ENCODE measurements at places on chromosomes 3 and 15.

DNA sequence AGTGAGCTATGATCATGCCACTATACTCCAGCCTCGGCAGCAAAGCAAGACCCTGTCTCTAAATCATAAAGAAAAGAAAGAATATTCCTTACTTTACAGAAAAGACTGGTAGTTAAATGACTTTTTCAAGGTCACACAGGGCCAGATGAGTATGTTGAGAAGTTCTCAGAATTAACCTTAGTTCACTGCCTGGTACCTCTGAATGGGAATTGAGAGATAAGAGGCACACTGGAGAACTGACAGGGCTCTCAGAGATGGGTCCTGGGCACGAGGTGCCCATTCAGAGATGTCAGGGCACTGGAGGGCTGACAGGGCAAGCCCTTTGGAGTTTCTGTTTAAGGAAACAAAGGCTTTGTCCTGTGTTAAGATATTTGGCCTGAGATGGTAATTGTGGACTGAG is 157.7 kb downstream of the PDE8A start:
- no peak for DNase-seq

GRCh38 chr15:77311618-77312398 is 108.1 kb downstream of the PEAK1 start:
- no peak for DNase-seq

DNA sequence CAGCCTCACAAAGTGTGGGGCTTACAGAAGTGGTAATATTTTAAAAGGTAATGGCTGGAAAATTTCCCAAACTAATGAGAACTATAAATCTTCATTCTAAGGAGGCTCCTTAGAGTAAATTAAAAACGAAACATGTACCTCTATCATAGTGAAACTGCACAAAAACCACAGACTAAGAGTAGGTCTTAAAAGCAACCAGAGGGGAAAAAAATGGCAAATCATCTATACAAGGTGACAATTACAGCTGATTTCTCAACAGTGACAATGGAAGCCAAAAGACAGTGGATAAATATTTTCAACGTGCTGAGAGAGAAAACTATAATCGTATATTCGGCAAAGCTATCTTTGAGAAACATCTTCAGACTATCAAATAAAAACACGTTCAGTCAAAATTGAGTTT is 20.6 kb downstream of the HEG1 start:
- DNase-seq: no peak

- DNase-seq: no peak
These were observed 139.0 kb upstream of the SLC2A2 start for GRCh38 chr3:171165499-171165921.

DNA sequence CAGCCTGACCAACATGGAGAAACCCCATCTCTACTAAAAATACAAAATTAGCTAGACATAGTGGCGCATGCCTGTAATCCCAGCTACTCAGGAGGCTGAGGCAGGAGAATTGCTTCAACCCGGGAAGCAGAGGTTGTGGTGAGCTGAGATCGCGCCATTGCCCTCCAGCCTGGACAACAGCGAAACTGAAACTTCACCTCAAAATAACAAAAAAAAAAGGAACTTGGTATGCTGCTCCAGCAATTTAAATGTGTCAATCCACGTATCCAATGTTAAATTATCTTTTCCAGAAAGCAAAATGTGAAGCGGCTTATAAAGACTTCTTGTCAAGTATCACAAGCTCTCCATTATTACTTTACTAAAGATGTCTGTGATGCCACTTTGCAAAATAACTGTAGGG is 9.9 kb upstream of the ARIH1 start:
- DNase-seq: no peak

GRCh38 chr3:36738702-36739101 is 25.7 kb downstream of the DCLK3 start:
- DNase-seq: no peak

DNA sequence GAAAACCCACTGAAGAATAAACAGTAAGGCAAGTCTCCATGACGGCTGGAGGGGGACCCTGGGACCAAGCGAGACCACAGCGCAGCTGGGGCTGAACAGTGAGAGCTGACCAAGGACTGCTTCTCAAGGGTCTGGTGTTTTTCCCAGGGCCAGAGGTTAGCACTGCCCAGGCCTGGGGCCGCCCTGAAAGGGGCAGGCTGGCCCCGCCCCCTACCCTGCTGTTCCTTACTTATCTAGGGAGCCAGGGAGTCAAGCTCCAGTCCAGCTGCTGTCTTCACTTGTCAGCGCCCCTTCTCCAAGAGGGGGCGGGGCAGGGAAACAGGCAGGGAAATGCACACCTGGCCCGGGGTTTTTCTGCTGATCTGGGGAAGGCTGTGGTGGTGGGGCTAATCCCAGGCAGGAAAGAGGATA is 51.6 kb upstream of the HACD2 start:
- DNase-seq: peak; percentile 64

- DNase-seq: no peak
These were observed at the start of gene PLA1A for GRCh38 chr3:119597548-119598288. PLA1A (plus strand) TSS chr3:119597885; CDS start chr3:119597914, 29 bp downstream.

DNA sequence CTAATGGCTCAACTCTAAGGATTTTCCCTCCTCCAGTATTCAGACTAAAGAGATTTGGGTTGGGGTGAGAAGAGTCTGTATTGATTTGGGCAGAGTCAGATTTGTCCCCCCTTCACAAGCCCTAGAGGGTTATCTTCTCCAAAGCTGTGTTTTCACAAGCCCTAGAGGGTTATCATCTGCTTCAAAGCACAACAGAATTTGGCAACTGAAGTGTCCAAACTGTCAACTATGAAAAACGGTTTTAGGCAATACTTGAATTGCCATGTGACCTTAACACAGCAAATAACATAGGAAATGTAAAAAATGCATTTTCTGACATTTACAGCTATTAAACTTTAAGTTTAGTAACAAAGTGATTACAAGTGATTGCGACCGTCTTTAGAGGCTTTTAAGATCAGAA is 119.9 kb downstream of the IMPG2 start:
- DNase-seq: no peak
